ENCODE measurements at places on chromosomes 1 and 21.
A peak's percentile ranks its signal among the peaks of the same experiment; 100 is the strongest.

- peak; percentile 85 for DNase-seq
Measured at GRCh38 chr1:109776911-109777310, 13.2 kb upstream of the EPS8L3 start.

DNA sequence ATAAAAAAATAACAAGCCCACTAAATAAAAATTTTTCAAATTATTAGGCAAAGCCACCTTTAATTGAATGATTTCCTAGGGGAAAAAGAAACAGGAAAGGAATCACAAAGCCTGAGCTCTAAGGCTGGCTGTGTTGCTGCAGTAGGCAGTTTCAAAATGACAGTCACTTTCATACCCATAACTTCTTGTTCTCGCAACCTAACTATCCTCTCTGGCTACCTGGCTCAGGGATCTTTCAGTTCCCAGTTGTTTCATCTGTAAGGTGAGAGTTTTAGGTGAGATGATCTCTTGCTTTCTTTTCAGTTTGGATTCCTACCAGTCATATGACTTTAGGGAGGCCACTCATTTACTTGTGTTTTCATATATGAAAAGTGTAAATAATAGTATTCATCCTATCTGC lies 226.1 kb downstream of the ASTN1 start:
- no peak for DNase-seq

DNA sequence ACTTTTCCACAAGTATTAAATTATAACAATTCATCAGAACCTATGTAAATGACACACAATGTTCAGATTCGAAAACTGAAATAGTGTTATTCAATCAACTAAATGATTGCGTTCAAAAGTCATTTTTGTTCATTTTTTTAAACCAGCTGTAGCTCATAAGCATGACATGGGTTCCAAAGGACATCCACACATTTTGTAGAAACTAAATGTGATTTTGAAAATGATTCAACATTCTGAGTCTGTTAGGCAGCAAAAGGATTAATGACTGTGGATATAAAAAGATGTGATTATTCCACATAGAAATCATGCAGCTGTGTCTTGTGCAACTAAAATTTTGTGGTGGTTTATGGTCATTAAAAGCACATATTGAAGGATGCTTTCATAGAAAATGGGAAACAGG lies 204.5 kb downstream of the BRINP3 start:
- DNase-seq: no peak

GRCh38 chr1:51569284-51570062 lies 47.4 kb upstream of the OSBPL9 start:
- no peak for DNase-seq

DNA sequence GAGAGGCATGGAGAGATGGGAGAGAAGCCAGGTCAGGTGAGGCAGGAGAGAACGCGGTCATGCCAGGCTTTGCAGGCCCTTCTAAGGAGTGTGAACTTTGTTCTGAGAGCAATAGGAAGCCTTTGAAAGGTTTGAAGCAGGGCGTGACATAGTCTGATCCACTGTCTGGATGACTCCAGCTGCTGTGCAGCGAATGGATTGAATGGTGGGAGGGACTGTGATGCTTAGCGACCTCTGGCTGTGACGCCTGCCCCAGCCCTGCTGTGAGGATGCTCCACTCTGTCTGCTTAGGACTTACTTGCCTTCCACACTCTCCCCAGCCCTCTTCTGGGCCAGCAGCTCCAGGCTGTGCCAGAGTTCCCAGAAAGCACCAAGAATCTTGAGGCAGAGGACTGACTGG lies 41.8 kb upstream of the POU3F1 start:
- no peak for DNase-seq

GRCh38 chr1:91650764-91651163 lies 150.1 kb downstream of the CDC7 start:
- no peak for DNase-seq

GRCh38 chr1:153608742-153609584 lies 4.0 kb downstream of the S100A16 start:
- peak; percentile 94 for DNase-seq
